CD4-positive, alpha-beta T cell treated with Interferon alpha-2 for 1 hour (primary cell): ENCODE measurements at places on chromosomes 3 and 15.

DNA sequence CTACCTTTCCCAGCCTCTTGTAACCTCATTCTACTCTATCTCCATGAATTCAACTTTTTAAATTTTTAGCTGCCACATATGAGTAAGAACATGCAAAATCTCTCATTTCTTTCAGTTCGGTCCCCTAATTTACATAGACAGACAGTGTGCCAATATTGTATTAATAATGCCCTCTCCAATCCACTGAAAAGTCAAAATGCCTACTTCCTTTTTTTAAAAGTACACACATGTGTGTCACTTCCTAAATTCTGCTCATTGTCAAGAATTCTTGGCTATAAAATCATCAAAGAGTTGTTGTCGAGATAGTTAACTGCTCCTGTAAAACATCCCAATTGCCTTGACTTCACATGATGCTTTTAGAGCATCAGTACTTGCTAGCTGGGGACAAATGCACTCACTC, 84.2 kb upstream of the IL12A start:
- no peak for DNase-seq

GRCh38 chr15:77998592-77998991, 78.9 kb downstream of the TBC1D2B start:
- no peak for DNase-seq

GRCh38 chr15:80450811-80451321, 46.7 kb downstream of the ARNT2 start:
- no peak for DNase-seq

GRCh38 chr3:53354945-53355498, 7.7 kb upstream of the DCP1A start:
- DNase-seq: no peak

DNA sequence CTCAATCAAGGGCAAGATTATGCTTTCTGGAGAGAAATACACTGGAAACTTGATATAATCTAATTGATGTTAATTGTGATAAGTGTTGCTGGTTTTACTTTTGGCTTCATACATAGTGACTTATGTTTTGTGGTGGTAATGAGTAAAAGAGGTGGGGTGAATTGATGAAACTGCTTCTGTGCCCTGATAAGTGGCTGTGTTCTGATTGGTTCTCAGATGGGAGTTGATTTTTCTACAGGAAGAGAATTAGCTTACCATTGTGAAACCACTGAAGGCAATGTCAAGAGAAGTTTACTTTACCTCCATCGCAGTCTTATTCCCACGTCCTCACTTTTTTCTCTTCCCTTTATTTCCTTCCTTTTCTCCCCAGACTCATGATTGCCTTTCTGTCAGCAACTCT, 23.8 kb downstream of the TMEM45A start:
- DNase-seq: no peak

DNA sequence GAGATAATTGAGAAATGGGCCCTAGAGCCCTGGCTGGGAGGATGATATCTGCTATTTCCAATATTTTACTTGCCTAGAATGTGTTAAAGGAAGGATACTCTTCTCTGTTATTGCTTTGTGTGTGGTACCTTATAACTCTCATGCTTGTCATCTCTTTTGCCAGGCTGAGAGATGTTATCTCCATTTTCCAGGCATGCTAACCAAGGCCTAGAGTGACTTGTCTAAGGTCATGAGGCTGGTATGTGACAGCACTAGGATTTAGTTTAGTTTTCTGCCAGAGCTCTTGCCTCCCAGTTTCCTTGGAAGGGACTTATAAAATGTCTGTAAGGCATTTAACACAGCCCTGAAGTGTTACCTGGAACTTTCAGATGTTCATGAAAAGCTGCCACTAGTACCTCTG, 1.4 kb downstream of the CLK3 start:
- DNase-seq: no peak

- DNase-seq: no peak
Measured at GRCh38 chr15:87764461-87765240, 491.9 kb downstream of the NTRK3 start.

DNA sequence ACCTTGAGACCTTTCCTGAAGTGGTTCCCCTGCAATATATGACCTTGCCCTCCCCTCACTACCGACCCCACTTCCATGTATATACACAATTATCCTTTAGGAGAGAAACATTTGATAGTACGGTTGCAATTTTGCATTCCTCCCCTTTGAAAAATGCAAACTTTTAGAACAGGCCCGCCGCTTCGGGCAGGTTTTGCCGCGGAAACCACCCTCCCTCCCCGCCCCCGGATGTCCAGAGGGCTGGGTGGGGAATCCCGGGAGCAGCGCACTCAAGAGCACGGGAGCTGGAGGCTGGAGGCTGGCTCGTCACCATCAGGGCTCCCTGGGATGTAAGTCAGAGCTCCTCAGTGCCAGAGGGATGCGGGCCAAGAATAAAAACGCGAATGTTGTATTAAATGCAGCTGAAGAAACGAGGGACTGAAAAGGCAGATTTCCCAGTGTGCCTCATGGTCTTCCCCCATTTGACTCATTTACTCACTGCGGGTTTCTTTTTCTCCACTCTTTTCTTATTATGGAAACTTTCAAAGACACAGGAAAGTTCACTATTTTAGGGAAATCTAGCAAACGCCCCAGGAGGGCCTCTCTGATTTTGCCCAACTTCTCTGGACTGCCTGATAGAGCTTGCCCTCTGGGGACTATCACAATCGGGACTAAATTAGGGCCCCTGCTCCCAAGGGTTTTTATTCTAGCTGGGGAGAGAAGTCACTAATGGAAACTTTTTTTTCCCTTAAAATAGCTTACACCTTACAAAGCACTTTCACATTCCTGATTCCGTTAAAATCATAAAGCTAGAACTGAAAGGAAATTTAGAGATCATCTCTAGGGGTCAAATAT, 2.9 kb upstream of the USP3 start:
- peak; percentile 61 for DNase-seq

DNA sequence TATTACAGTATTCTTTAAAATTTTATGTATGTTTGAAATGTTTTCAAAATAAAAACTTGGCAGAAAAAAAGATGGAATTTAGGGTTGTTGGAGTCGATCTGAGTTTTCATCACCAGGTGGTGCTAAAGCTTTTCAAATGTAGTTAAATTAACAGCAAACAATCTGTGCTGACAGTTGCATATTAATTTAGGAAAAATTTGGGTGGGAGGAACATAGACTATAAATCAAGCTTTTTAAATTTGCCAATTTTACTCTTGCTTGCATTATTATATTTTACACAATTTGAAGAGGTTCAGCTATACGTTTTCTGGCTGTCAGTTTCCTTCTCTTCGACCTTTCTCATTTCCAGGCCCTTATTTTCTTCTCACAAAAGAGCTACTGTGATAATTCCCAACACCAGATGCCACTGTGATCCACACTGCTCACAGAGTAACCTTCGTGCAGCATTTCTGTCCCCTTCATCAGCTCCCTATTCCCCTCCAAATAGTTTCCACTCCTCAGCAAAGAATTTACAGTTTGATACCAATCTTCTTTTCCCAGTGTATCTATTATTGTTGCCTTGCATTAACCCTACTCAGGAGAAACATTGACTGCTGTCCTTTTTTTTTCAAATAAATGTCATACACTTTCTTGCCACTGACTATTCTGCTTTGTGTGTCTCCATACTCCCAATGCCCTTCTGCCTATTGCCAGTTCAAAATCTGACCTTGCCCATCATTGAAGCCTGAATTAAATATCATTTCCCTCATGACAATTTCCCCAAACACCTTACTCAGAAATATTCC, 53.4 kb upstream of the EIF5A2 start:
- DNase-seq: peak; percentile 41

DNA sequence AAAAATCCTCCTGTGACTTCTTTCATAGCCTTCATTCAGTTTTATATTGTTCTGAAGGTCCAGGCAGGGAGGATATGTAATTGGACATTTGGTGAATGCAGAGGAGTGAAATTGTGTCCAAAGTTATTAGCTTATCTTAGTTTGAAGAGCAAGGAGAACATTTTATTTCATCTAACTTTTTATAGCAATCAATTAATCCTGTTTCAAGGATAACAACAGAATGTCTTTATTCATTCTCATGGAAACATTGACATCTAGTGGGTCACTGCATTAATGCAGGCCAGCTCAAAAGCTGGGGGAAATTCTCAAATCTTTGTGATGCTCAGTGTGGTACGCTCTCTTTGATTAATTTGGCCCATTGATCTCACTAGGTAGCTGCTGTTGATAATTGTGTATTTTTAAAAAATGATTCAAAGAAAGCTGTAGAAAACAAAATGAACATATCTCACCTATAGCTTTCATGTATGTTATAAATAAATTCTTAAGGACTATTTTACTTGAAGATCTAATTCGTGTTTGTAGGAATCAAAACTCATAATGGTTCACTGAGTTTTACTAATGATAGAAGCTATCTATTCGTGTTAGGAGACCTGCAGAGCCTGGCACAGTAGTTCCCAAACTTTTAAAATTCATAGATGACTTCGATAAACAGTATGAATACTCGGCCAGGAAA, 150.8 kb upstream of the KCNMB2 start:
- DNase-seq: peak; percentile 1

DNA sequence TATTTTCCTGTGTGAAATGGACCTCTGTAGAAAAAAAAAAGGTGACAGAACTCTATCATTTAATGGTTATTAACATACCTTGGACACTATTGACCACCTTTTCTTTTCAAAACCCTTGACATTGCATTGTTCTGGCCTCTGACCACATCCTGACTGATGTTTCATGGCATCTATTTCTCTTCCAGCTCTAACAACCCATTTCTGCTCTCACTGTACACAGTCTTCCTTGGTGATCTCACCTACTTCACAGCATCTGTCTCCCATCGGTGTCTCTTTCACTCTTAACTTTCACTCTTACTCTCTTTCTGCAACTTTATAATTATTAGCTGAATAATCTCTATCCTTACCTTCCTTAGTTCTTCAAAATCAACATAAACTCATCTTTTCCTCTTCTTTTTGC, 217.4 kb upstream of the CD96 start:
- DNase-seq: no peak

DNA sequence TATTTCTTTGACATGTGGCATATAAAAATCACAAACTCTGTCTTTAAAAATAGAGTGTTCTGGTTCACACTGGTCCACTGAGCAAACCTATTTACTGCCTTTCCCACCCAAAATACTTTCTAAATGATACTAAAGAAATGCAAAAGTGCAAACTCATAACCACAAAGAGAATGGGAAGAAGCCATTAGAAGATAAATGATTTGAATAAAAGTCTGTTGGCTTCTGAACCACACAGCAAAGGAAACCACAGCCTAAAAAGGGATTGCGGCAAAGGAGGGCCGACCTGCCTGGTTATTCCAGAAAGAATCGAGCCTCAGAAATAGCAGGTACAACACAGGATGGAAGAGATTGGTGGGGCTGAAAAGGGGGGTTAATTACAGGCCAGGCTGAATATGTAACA, 599.5 kb downstream of the FHIT start:
- no peak for DNase-seq

GRCh38 chr3:31300456-31301443, 232.0 kb upstream of the STT3B start:
- no peak for DNase-seq

- DNase-seq: no peak
Measured at GRCh38 chr3:32003380-32003779, 21.8 kb downstream of the ZNF860 start.

DNA sequence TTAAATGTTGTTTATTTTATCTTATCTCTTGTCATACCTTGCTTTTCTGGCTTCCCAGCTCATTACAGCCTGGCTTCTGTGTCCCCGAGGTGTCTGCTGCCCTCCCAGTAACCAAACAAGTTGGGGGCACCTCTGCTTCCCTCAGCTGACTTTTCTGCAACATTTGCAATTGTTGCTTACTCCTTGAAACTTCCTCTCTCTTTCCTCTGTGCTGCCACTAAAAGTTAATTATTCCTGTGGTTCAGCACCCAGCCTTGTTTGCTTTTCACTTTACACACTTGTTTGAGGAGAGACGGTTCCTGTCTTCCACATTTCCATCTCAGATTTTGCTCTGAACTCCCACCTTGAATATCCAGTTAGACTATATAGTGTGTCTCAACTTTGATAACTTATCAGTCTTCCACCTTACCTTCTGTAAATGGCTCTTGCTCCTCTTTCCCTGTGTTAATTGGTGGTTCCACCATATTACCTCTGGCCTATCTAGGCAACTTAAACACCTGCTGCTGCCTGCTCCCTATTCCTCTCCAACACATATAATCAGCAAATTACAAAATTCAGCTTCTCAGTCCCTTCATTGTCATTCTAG, 21.6 kb downstream of the MCTP2 start:
- DNase-seq: no peak

- DNase-seq: no peak
Measured at GRCh38 chr15:34802803-34803750, 7.7 kb upstream of the ACTC1 start.

DNA sequence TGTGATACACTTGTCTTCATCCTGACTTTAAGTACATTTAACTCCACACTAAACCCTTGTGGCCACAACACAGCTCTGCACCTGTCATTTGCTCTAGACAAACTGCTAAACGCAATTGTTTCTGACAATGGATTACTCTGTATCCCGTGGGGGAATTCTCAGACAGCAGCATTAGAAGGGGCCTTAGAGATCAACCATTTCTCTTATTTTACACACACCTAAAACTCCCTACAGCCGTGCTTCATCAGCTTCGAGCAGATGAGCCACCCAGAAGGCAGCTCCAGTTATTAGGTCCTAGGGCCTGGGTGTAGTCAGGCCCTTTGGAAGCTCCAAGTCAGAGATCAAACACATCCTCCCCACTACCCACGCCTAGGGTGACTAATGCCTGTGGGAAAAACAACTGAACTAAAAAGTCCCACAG, 1.3 kb upstream of the IL12A start:
- DNase-seq: no peak

DNA sequence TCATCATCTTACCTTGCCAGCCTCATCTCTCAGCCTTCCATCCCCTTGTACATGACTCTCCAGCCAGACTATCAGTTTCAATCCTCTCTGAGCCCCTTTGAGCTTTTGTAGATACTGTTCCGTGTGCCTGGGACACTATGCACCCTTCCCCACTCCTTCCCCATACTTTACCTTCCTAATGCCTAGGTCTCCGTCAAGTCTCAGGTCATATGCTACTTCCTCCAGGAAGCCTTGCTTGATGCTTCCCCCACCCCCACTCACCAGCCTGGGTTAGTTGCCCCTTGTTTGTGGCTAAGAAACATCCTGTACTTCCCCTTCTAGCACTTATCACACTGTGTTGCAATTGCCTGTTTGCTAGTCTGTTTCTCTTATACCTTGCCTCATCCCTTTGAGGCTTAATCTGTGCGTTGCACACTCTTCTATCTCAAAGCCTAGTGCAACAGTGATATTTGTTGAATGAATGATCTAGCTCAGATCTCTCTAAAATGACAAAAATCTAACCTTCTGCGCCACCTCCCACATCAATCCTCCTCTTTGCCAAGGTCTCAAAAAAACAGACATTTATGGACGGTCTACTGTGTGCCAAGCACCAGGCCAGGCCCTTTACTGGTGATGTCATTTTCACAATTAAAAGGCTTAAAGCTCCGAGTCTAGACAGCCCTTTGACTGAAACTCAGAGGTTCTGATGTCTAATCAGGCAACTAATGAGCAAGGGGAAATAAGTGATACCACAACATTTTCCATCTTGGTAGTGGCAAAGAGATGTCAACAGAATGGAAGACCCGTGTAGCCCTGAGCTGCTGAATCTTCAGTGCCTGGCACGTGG, 6.5 kb upstream of the USP3 start:
- DNase-seq: peak; percentile 86

- no peak for DNase-seq
Measured at GRCh38 chr3:124126436-124127023, 134.6 kb upstream of the ROPN1 start.
